ENCODE measurements at places on chromosomes 1 and 21.
A peak's percentile ranks its signal among the peaks of the same experiment; 100 is the strongest.

GRCh38 chr1:30132602-30133286, 590.6 kb downstream of the MATN1 start:
- DNase-seq: no peak

DNA sequence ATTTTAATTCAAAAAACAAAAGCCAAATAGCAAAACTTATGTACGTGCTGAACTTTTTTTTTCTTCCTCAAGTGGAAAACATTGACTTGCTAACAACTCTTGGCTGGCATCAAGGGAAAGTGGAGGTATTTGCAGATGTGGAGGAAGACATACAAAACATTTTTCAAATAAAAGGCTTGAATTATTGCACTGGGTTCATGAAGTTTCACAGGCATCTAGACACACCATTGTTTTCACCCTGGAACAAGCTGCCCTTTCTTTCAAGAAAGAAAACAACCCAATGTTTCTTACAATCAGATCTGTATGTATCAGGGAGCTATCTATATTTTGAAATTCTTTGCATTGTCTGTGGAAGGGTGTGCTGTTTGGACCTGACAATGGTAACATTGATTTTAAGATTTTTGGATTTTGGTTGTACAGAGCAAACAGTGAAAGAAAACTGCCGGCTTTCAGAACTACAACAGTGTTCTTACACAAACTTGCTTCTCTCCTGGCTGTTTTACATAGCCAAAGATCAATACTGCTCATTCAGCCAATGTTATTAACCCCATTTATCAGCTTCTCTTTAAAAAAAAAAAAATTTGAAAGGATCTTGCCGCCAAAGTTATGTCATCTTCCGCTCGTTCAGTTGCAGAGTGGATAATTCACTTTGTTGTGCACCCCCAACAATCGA, 187.7 kb upstream of the FOXD3 start:
- peak; percentile 93 for DNase-seq

DNA sequence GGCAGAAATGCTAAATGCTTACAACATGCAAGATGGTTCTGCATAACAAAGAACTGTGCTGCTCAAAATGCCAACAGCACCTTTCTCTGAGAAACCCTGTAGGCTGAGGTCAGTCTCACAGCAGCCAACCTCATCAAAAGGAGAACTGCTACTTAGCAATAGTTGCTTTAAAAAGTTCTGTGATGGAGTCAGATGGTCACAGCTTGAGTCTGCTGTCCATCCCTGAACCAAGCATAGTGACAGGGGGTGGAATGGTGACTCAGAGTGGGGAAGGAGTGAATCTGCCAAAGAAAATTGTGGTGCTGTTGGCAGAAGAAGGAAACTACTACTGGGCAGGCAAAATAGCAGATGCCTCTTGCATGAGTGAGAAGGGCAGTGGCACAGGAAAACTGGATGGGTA, 106.0 kb upstream of the FAM78B start:
- DNase-seq: no peak

DNA sequence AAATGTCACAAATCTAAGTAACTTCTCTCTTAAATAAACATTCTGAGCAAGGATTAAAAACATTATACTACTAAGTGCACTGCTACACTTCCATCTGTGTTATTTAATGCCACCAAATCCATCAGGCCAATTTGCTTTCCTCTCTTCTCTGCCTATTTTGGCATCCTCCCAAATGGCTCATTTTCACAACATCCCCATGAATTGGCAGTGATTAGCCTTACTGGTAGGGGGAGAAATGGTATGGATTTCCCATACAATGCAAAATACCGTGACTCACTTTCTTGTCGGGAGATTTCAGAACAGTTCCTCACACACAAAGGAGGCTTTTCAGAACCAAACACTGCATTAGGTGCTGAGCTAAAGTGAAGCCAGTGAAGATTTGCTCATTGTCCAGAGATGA, 195.7 kb downstream of the MIS18A start:
- DNase-seq: no peak

- no peak for DNase-seq
Observed at GRCh38 chr1:201359873-201360210, 17.6 kb downstream of the TNNT2 start.

DNA sequence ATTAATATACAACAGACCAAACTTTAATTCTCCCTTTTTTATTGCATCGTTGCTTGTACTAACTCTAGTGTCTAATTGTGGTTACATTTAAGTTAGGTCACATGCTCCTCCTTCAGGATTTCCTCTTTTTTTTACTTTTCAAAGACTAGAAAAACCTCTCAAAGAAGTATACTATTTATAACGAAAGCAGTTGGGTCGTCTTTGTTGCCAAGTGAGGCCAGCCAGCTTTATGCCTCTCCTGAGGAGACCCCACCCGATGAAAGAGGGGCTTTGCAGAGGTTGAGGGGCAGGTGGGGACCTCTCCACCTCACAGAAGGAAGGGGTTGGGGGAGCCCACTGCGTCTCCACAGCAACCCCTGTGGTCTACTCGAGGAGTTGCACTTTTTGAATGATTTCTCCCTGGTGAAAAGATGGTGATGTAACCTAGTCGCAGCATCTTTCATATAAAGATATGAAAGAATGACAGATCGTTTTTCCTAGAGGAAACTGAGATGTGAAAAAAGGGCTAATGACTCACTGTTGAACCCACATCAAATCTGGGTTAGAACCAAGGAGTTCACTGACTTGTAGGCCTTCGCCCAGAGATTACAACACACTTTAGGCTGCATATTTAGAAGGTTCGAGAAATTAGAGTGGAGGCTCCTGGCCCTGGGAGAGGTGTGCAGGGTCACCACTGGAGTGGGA, 6.4 kb downstream of the TGFB2 start:
- DNase-seq: no peak

DNA sequence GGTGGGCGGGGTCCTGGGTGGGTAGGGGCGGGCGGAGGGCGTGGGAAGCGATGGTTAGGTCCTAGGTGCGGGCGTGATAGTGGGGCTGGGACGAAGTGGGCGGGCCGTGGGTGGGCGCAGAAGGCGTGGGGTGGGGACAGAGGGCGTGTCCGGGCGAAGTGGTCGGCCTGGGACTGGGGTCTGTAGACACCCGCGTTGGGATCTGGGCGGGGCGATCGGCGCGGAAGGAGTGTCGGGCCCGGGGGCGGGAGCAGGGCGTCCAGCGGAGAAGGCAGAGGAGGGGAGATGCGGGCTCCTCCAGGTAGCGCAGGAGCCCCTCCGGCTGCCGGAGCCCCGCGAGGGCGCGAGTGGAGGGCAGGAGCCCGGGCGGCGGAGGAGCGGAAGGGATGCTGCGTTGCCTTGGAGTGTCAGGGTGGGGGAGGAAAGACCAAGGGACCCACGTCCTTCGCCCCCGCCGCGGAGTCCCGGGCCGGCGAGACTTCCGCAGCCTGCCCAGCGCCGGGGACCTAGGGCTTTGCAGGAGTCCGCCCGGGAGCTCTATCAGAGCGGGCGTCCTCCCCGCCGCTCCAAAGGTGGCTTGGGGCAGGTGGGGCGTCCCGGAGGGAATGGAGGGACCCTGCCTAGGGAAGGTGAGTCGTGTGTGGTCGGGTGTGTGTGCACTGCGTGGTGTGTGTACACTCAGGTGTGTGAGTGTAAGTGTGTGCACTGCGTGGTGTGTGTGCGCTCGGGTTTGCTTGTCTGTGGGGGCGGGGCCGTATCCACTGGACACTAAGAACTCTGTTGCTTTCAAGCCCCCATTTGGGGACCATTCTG, 27.0 kb upstream of the PRSS38 start:
- peak; percentile 27 for DNase-seq

GRCh38 chr1:18008081-18008480, 99.5 kb upstream of the IGSF21 start:
- no peak for DNase-seq

GRCh38 chr1:48572646-48573258, 100.7 kb upstream of the SPATA6 start:
- peak; percentile 48 for DNase-seq

- DNase-seq: no peak
Observed at GRCh38 chr21:43850728-43851295, 14.2 kb upstream of the AGPAT3 start.

DNA sequence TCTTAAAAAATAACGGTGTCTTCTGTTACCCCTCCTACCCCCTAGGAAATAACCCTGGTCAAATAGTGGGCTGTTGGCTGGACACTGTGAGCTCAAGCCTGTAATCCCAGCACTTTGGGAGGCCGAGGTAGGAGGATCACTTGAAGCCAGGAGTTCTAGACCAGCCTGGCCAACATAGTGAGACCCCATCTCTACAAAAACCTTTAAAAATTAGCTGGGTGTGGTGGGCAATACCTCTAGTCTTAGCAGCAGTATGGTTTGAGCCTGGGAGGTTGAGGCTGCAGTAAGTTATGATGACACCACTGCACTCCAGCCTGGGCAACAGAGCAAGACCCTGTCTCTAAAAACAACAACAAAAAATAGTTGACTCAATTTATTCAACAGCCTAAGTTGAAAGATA, 453.7 kb downstream of the SIPA1L2 start:
- DNase-seq: no peak

DNA sequence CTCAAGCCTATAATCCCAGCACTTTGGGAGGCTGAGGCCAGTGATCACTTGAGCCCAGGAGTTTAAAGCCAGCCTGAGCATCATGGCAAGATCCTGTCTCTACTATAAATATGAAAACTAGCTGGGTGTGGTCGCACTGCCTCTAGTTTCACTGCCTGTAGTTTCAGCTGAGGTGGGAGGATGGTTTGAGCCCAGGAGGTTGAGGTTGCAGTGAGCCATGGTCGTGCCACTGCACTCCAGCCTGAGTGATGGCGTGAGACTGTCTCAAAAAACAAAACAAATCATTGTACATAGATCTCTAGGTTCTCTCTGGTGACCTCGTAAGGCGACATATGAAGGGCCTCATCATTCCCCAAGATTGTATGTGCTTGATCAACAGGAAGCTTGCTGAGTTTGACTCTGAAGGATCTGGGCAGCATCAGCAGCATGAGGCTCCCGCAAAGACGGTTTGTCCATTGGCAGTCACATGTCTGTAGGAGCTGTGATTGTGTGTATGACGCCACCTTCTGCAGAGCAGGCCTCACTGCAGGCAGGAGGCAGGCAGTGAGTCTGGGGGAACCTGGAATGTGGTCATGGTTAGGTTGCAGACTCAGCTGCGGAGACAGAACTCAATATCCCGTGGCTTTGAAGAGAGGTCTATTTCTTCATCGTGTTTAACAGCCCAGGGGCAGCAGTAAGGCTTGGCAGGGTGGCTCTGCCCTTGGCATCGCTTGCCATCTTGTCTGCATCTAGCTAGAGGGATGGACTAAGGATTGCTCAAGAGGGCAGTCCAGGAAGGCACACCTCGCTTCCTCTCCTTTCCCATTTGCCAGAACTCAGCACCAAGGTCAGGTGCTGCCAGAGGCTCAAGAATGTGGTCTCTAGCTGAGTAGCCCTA, 14.0 kb downstream of the ATP5PO start:
- DNase-seq: peak; percentile 53

GRCh38 chr1:29749024-29749945, 513.0 kb downstream of the PTPRU start:
- no peak for DNase-seq

DNA sequence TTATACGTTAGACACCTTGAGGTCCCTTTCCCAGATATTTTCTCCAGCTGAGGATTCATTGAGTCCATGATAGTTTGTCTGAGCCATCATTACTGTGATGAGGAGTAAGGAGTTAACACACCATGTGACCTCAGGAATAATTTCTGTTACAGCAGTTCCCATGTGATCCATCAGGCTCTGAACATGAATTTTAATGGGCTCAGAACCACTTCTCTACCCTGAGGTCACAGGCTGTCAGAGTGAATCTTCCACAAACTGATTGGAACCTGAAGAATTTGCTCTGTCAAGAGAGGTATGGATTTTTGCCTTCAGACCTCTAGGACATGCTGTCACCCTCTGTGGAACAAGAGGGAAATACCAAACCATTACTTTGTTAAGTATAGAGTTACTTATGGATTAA, 81.0 kb downstream of the NTMT2 start:
- no peak for DNase-seq

DNA sequence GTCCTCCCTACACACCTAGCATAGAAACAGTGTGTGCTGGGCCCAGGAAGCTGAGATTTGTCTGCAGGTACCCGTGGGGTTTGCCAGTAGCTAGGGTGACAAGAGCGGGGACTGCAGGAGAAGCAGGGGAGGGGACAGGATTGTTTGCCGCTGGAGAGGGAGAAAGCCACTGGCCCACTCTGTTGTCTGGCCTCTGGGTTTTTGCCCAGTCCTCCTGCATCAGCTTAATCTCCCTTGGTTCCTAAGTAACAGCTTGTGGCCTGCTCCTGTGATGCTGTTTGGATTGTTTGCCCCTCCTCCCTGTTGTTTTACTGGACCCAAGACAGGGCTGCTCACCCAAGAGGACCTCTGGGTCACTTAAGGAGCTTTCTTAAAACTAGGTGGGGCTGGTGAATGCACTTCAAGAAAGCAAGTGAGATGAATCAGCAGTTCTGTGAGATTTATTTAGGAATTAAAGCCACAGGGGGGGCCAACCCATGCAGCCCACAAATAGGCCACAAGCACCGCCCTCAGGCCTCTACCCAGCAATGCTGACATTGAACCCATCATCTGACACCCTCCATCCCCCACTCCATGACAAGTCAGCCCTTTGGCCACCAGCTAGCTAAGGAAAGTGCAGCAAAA, 142.8 kb downstream of the ZZZ3 start:
- DNase-seq: peak; percentile 54

DNA sequence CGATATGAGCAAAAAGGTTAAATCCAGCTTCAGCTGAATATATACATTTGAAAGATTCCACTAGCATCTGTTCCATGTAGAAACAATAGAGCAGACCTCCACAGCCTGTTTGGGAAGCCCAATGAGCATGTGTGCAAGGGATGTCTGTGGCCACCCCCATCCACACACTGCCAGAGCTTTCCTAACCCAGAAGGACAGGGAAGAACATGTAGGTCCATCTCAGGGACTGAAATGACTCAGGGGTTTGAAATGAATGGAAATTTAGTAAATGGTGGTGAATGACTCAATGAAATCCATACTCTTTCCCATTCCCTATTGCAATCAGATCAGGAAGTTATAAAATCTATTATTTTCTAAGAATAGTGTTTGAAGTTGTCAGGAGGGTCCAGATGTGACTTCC, 397.2 kb downstream of the DUSP10 start:
- no peak for DNase-seq

DNA sequence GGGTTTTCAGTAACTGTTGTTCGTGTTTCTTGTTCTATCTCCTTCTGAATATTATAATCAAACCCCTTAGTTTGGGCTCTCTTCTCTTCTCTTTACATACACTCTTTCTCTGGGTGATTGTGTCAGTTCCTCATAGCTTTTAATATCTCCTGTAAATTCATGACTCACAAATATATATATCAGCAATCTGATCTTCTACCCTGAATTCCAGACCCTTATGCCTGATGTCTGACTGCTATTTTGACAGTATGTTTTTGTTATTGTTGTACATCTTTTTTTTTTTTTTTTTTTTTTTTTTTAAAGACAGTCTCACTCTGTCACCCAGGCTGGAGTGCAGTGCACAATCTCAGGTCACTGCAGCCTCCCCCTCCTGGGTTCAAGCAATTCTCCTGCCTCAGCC, 70.8 kb upstream of the MPC2 start:
- DNase-seq: no peak

GRCh38 chr21:38702196-38702595, 103.5 kb upstream of the ETS2 start:
- DNase-seq: no peak

- DNase-seq: no peak
Observed at GRCh38 chr1:5856246-5856815, 135.9 kb downstream of the NPHP4 start.

- no peak for DNase-seq
Observed at GRCh38 chr1:10431070-10431730, 967 bp downstream of the CENPS start.

GRCh38 chr1:85116856-85117255, 68.6 kb upstream of the MCOLN3 start:
- no peak for DNase-seq

GRCh38 chr1:45243476-45244343, 37.3 kb upstream of the ZSWIM5 start:
- DNase-seq: no peak

GRCh38 chr21:36388835-36389234, 3.6 kb downstream of the CHAF1B start:
- no peak for DNase-seq
